ENCODE measurements at places on chromosomes 7 and 10.

GRCh38 chr7:468681-469562, 50.7 kb downstream of the PDGFA start:
- DNase-seq: no peak

GRCh38 chr10:8510471-8510870, 456.0 kb downstream of the GATA3 start:
- DNase-seq: no peak

DNA sequence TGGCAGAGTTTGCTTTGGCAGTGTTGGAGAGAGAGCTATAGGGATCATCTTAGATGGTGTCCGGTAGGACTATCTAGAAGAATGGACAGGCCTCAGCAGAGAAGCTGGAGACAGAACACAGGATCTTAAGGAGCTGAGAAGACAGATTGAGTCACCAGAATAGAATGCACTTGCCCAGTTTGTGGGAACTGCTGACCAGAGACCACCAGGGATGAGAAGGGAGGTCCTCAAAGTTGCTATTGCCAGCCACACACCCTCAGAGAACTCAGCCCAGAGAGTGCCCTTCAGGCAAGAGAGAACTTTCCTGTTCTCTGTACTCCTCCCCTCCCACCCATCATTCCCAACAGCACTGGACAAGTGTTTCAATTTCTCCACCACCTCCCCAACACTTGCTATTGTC, 25.3 kb upstream of the GALNT11 start:
- no peak for DNase-seq

DNA sequence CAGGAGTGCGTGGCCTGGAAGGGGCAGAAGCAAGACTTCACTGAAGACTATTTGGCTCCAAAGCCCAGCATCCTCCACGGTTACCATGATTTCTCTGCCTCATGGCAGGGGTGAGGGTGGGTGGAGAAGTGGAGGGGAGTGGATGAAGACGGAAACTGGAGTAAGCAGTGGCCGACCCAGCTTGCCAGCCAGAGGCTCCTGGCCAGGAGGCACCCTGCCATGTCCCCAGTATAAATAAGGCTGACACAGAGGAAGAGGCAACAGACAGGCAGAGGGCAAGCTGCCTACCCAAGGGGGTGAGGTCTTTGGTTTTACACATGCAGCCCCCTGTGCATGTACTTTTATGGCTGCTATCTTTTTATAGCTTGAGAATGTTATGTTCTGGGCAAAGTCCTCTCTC, 102.6 kb upstream of the TBX20 start:
- no peak for DNase-seq

GRCh38 chr10:9296190-9296589, 1241.7 kb downstream of the GATA3 start:
- DNase-seq: no peak

- DNase-seq: no peak
These were observed 113.1 kb downstream of the RNF32 start for GRCh38 chr7:156753630-156754029.

GRCh38 chr10:59682986-59683937, 26.4 kb downstream of the SLC16A9 start:
- no peak for DNase-seq

DNA sequence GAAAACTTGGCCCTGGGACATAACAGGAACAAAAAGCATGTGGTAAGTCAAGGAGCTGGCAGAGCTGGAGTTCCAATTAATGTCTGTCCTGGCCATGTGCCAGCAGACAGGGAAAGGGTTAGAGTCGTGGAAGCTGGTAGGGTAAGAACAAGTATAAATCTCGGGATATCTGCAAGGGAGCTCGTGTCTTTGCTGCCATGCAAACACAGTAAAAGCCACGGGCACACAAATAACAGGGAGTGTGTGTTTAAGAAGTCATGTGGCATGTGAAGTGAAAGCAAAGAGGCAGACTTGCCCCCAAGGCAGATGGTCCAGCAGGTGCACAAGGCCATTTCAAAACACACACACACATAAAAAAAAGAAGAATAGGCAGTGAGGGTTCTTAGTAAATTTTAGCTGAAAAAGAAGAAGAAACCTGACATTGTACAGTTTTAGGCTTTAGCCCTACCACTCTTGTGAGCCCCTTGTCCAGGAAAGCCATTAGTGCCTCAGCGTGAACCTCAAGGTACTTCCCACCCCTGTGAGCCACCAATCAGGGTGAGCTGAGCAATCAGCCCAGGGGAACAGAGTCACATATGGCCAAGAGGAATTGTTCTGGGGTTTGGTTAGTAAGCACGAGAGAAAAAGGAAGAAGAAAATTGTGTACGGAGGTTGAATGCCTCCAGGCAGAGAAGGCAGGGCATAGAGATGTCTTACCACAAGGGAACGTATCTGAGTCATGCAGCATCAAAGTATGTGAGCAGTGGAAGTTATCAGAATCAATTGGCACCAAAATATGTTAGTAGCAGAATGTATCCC, 32.8 kb upstream of the ARHGAP12 start:
- DNase-seq: peak; percentile 40

DNA sequence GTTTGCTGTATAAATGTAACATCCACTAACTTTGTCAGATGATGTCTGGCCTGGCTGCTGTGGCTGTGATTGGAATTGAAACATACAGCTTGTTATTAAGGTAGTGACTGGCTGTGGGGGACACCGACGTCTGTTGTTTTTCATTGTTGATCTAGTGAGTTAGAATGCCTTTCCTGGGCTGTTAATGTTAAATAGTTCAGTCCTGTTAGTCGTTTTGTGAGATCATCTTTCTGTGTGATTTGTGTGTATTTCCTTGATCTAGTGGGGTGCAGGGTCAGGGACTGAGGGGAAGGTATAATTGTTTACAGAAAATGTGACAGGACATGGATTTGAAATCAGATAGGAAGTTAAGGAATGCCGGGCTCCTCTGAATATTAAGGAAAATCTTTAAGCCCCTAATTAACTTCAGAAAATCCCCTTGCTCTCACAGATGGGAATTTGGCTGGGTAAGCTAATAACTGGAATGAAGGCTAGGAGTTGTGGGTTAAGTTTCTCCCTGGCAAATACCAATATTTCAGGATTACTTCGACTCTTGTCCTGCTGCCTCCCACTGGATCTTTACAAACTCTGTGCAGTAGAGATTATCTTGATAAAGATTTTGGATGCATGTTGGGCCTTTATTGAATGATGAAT, 163.1 kb downstream of the AUTS2 start:
- DNase-seq: no peak

GRCh38 chr7:30744075-30744417, 7.9 kb upstream of the INMT start:
- no peak for DNase-seq

DNA sequence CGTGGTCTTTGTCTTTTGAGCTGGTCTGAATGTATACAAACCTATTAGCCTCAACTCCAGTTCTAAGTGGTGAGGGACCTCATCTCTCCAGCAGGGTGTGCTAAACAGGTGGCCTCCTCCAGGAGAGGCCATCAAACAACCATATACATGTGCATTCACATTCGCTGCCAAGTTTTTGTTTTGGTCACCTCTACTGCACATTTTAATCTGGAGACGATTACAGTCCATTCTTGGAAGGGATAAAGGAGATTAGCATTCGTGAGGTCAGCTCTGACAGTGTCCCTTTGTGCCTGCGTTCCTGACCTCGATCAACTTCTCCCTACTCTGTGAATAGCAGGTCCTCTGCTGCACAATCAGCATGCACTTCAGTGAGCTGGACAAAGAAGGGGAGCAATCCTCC, 60.8 kb downstream of the RHOBTB1 start:
- DNase-seq: peak; percentile 17

- peak; percentile 57 for DNase-seq
These were observed 40.0 kb upstream of the SORBS1 start for GRCh38 chr10:95601116-95601719.

- DNase-seq: no peak
These were observed 141.5 kb downstream of the MTPAP start for GRCh38 chr10:30207485-30208052.

DNA sequence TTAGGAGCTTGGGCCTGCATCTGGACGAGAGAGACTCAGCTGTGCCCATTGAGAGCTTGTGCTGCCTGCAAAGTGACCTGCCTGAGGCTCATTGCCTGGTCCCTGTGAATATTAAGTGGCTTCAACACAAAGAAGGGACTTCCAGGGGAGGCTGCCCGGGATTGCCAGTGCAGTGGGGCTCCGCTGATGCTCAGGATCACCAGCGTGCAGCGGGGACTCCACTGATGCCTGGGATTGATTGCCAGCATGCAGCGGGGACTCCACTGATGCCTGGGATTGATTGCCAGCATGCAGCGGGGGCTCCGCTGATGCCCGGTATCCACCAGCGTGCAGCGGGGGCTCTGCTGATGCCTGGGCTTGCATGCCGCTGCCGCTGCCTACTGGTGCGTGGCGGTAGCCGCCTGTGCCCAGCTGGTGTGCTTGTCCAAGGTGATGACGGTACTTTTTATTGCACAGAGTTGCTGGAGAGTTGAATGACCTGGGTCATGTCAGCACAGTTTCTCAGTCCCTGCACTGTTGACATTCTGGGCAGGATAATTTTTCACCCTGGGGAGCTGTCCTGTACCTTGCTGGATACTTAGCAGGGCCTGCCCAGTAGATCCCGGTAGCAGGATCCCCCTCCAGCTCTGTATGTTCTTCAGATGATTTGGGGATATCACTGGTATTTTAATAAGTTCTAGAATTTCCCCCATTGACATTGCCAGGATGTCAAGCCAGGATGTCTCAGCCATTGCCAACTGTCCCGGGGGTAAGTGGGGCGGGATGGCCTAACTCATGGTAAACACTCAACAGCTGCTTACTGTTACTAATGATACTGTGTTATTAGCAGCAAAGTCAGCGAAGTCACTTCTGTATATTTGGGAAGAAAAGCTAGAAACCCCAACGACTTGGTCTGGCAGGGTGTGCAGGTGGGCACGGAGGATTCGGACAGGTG, 13.0 kb downstream of the DOCK1 start:
- no peak for DNase-seq

- no peak for DNase-seq
These were observed 66.4 kb upstream of the DDC start for GRCh38 chr7:50631639-50632038.

All from activated CD4-positive, alpha-beta T cell treated with anti-CD3 and anti-CD28 coated beads, Interleukin-10, Interleukin-2, amounts not matched to agents 100 ng/mL and 50 ng/mL, durations not matched to agents 16 hours and 8 hours (primary cell).